IPS DF 19.7 (cell line): ENCODE measurements at places on chromosomes 1 and 21.

DNA sequence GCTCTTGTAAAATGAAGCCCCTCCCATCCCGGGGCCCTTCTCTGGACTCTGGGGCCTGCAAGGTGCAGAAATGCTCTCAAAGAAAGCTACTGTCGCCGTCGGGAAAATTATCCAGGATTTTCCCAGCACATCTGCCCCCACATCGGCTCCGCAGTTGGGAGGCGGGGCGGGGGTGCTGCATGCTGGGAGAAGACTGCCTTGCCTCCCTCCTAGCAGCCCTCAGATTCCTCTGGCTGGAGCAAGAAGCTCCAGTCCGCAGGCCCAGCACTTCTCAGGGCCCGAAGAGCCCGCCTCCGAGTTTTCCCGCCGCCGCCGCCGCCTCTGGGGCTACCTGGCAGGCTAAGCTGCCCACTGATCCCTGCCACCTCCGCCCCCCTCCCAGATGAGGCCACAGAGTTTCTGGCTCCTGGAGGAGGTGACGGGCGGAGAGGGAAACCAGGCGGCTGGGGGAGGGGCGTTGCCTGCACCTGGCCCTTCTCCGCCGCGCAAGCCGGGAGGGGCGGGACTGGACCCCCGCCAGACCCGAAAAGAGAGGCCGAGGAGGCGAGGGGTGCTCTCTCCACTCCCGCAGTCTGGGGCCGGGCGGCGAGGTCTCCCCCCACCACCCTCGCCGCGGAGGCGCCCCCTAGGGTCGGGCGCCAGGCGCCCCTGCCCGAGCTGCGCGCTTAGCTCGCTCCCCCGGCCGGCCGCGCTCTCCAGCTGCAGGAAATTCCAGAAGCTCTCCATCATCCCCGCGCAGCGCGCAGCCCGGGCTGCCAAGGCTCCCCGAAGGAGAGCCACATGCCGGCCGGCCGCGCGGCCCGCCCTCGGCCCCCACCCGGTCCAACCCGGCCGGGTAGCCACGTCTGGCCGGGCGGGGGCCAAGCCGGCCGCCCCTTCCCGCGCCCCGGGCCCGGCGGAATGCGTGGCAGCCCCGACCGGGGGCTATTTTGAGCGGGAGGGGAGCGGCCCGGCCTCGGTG, 28.8 kb downstream of the AHDC1 start:
- DNase-seq = no peak

DNA sequence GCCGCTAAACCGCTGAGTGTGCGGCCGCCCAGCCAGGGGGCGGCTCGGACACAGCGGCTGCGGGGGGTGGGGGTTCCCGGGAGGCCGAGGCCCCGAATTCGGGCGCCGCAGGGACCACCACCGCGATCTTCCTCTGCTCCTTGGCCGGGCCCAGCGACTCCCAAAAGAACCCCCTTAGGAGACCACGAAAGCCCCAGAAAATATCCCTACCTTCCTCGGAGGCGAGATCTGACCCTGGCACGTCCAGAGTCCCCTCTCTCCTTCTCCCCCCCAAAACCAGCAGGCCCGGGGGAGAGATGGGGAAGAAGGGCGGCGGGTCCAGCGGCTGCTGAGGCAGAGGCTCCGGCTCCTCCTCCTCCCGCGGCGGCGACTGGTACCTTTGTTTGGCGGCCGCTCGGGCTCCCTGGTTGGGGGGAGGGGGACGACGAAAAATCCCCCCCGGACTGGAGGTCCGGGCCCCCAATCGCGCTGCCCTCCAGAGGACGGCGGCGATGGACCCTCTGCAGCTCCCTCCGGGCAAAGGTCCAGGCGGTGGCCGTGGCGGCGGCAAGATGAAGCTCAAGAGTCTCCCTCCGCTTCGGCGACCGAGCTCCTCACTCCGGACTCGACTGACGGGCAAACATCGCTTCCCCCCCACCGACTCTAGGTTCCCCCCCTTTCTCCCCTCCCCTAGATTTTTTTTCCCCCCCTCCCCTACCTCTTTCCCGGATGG, at the start of gene ARID4B:
TSS of gene ARID4B (minus strand) at position 621 of the 712 bp plus-strand sequence. CDS start 1,260 bp downstream, outside the sequence.
- no peak for DNase-seq

GRCh38 chr1:185486346-185486745, 169.3 kb upstream of the IVNS1ABP start:
- DNase-seq = no peak

GRCh38 chr1:117481410-117481809, 114.2 kb downstream of the MAN1A2 start:
- no peak for DNase-seq

DNA sequence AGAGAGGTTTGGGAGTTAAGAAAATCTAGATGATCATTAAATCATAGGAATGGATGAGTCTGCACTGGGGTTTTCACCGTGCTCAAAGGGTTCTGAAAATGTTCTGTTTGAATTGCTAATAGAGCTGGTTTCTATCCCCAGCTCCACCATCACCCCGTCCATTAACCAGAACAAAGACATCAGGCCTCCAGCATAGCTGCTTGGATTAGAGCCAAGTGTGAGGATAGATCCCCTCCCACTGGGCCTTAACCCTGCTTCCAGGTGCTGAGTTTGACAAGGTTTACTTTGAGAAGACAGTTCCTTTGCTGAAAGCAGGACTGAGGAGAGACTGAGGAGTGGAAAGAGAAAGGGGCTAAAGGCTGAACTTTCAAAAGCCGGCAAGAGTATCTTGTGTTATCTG, 48.3 kb downstream of the MPZL1 start:
- no peak for DNase-seq

DNA sequence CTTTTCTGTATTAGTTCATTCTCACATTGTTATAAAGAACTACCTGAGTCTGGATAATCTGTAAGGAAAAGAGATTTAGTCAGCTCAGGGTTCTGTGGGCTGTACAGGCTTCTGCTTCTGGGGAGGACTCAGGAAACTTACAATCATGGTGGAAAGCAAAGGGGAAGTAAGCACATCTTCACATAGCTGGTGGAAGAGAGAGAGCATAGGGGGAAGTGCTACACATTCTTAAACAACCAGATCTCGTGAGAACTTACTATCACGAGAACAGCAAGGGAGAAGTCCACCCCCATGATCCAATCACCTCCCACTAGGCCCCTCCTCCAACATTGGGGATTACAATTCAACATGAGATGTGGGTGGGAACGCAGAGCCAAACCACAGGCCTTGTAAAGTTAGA, 37.9 kb upstream of the AHCTF1 start:
- no peak for DNase-seq

DNA sequence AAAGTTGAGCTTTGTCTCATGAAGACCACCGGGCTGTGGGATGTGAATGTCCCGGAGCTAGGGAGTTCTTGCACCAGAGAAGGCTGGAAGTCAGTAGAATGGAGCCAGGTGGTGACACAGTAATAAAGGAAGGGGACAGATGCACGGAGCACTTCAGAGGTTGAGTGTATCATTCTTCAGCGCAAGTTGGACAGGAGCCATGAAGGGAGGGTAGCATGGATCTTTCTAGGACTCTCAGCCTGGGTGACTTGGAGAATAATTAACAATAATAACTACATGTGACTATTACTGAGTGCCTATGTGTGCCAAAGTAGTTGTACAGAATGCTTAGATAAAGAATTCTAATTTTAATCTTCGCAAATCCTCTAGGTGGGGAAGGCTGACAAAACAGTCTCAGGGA, 258.7 kb upstream of the AJAP1 start:
- DNase-seq = no peak

GRCh38 chr1:165894591-165894990, 67.2 kb downstream of the UCK2 start:
- DNase-seq = no peak

GRCh38 chr1:35568975-35569395, 4.1 kb upstream of the TFAP2E start:
- DNase-seq = no peak

DNA sequence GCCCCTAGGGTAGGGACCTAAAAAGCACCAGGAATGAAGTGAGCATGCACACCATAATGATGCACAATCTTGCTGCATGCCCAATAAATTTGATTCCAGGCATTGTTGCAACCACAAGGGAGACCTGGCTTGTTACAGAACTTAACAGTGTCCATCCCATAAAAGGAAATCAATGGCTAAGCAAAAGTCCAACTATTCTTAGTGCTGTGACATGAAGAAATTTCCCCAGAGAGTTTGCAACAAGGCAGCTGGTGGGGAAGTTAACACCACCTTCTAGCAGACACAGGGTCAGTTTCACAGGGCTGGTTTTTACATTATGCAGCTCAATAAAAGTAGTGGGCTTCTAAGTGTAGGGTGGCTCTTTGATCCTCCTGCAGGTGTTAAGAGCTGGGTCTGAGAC, 221.1 kb downstream of the KCNJ6 start:
- no peak for DNase-seq

DNA sequence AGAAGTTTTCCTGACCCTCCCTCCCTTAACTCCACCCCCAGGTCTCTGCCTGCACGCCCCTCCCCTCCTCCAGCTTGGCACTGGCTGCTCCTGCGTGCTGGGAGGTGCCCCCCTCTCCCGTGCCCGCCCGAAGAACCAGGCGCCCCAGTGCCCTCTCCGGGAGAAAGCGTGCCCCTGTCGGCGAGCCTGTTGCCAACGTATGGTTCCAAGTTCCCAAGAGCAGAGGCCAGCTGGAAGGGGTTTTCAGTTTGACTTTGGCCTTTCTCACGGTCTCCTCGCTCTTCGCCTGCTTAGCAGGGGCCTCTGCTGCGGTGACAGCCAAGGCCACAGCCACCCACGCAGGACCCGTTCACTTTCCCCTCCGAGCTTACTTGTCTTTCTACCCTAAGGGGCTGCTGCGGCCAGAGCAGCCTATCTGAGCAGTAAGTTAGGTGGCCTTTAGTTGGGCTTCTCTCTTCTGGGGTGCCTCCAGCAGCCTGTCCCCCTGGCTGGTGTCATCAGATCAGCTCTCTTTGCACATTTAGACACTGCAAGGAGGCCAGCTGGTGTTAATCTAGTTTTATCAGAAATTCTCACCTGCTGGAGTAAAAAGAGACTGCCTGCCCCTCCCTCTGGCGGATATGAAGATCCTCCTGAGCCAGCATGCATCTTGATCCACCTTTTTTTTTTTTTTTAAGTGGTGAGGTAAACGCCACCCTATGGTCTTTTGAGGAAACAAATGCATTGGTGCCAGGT, 1.5 kb downstream of the STUM start:
- no peak for DNase-seq

- DNase-seq = no peak
These were observed 385.0 kb downstream of the SMYD3 start for GRCh38 chr1:246122071-246122470.

DNA sequence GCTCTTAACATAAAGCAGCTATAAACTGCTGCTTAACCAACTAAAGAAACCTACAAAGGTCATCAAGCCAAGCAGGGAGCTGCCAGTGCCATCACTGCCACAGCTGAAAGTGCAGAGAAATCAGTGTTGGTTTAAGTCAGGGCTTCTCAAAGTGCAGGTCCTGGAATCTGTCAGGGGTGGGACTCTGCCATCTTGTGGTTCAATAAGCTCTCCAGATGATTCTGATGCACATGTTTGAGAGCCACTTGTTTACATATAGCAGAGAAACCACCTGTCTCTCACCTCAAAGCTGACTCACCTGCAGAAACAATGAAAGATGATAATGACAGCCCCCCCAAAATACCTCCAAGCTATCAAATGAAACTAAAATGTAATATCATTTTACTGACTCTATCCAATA, 49.3 kb downstream of the SH3GLB1 start:
- DNase-seq = no peak

GRCh38 chr1:212196355-212196754, 88.9 kb upstream of the PPP2R5A start:
- DNase-seq = no peak

- DNase-seq = no peak
These were observed 97.9 kb upstream of the RGS1 start for GRCh38 chr1:192477630-192478029.
